Posterior vena cava (tissue), 2 donors: ENCODE measurements at places on chromosomes 11 and 22. TPM values are rescaled to one million over a fixed set of nuclear protein-coding genes. Genes with fewer than 3 reads are reported as not detected.

Gene FIBP
- total RNA-seq, result 40.8 TPM

Gene HEPHL1
- total RNA-seq, result not detected

Gene RNF169
- total RNA-seq, result 19.8 TPM

DNA sequence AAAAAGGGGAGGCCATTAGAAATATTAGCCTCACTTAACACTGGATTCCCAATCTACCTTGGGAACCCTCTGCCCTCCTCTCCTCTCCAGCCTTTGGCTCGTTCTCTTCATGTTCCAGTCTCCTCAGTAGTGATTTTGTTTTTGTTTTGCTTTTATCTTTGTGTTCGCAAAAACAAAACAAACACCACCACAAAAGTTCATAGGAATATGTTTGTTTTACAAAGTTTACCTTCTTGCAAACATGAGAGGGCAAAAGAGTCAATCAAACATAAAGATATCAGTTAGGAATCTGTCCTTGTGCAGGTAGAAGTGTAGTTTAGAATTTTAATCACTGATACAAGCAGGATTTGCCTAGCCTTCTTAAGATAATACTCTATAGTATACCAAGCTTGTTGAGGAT is 179.7 kb upstream of the GUCY1A2 start:
- DNase-seq, result no peak
